Esophagus mucosa (tissue), 1 donor: ENCODE measurements at places on chromosomes 1 and 21.

GRCh38 chr1:24195136-24195535, 8.0 kb upstream of the IFNLR1 start:
- ATAC-seq, result no peak

- no peak for ATAC-seq
Observed at GRCh38 chr1:53735261-53735660, 3.7 kb downstream of the GLIS1 start.

- ATAC-seq, result no peak
Observed at GRCh38 chr1:208387908-208388811, 144.0 kb upstream of the PLXNA2 start.

DNA sequence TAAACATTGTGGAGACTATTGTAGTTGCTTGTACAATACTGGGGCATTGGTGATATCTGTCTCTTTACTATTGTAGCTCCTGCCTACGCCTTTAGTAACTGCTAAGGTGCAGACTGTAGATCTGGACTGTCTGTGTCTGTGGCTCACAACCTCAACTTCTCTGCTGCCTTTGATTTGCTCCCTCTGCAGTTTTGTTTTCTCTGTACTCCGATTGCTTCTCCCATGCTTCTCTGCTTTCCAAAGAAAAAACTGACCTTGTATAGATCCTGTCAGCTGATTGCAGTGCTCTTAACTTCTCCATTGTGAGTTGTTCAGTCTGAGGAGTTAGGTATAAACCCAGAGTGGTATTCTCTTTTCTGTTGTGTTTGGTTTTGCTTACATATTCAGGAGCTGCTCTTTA, 15.3 kb downstream of the MAGI3 start:
- no peak for ATAC-seq

DNA sequence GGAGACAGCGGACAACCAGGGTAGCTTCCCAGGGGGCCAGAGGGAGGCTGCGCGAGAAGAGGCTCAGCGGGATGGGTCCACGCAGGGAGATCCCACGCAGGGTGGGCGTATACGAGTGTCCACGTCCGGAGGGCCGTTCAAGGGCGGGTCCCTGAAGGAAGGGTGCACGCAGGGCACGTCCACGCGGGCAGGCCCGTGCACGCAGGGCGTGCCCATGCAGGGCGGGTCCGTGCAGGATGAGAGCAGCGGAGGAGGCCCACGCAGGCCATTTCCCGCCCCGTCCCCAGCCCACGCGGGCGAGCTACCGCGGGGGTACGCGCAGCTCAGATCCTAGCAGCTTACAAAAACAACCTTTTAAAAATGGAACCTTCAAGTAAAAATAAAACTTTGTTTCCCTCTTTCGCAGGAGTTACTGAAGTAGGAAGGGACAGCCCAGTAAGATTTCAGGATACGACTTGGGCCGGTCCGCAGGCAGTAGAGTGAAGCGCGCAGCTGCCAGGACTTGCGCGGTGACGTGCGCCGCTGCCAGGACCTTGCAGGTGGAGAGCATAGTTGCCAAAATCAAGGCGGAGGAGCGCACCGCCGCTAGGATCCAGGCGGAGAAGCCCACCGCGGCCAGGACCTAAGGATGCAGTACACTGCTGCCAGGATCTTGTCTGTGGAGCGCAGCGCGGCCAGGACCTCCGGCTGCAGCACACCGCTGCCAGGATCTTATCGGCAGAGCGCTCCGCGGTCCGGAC, 416 bp upstream of the RNF187 start:
- ATAC-seq, result peak; percentile 93

GRCh38 chr1:13763991-13764390, 64.0 kb downstream of the PRDM2 start:
- no peak for ATAC-seq

GRCh38 chr1:188986745-188987417, 1490.8 kb downstream of the BRINP3 start:
- ATAC-seq, result no peak

GRCh38 chr1:95309031-95309471, 75.0 kb downstream of the RWDD3 start:
- ATAC-seq, result no peak

GRCh38 chr1:68516066-68516465, 19.2 kb upstream of the DEPDC1 start:
- no peak for ATAC-seq

DNA sequence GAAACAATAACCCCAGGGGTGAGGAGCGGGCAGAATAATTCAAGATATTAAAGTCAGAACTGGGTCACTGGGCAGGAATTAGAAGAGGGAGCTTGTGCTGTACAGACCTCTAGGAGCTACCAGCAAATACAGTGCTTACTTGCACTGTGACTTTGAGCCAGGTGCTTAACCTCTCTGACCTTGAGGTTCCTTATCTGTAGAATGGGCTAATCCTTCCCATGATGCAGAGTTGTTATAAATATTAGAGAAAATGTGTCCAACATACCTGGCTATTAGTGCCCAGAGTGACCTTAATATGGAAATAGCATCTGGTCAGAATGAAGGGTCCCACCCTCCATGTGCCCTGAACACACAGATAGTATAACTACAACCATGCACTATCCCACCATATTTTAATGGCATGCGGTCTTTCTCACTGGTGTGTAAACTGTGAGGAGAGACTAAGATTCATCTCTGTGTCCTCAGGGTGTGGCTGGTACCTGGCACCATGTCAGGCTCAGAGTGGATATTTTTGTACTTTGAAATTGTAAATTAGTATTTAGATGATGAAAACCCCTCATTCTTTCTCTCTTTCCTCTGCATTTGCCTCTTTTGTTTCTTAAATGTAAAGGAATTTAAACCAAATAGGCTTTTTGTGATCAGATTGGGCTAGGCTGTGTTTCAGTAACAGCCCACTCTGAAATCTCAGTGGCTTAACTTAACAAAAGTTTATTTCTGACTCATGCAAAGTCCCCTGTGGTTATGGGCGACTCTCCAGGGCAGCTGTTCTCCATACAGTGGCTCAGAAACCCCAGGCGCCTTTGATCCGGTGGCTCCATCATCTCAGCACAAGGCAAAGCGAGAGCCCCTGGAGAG, 60.0 kb upstream of the ROR1 start:
- peak; percentile 70 for ATAC-seq

GRCh38 chr1:6499296-6499695, 7.8 kb upstream of the PLEKHG5 start:
- ATAC-seq, result no peak
